GM18507 (cell line): ENCODE measurements at places on chromosomes 3 and 15.
A peak's percentile ranks its signal among the peaks of the same experiment; 100 is the strongest.

DNA sequence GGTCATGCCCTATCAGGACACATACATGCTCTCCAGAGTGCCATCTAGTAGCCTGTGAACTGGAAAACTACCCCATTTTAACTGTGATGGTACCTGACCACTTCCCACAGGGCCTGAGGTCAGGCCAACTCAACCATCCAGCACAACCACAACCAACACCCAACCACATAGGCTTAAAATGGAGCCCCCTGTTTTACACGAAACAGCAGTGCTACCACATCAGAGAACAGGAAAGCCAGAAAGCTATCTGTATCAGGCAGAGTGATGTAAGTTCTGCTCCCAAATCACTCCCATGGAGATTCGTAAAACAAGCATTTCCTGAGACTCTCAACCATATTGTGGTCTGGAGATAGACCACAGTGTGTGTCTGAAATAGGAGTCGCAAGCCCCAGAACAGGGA lies 1017.3 kb upstream of the EPHA6 start:
- DNase-seq, result no peak

GRCh38 chr3:65706301-65706700 lies 332.4 kb downstream of the MAGI1 start:
- DNase-seq, result no peak

DNA sequence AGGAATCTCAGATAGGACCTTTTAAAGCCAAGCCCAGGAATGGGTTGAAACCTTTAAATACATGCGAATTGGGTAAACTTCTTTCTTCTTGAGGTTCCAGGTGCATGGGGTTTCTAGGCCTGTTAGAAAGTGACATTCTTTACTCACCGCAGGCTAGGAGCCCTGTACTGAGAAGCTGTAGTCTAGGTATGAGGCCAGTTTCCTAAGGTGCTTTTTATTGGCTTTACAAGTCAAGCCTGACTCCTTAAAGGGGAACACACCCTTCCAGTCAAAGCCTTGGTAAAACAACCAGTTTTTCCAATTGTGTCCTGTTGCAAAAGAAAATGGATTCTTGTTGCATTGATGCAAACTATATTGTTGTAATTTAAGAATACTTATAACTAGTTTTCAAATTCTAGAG lies 76.1 kb upstream of the ATP11B start:
- DNase-seq, result no peak

DNA sequence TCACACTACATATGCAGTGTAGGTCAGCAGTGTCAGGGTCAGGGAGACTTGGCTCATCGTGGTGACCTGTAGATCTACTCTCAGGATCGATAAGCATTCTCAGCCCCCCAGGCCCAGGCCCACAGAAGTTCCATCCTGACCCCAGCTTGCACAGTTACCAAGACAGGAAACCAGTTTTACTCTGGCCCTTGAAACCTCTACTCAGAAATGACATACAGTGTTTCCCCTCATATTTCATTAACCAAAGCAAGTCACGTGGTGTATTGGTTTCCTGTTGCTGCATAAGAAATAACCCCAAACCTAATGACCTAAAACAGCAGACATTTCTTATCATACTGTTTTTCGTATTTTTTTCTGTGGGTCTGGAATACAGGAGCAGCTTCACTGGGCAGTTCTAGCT lies 242.2 kb downstream of the SLCO3A1 start:
- DNase-seq, result peak; percentile 25

- DNase-seq, result no peak
Observed at GRCh38 chr15:91193378-91193720, 93.3 kb downstream of the SV2B start.

- DNase-seq, result no peak
Observed at GRCh38 chr15:81163961-81164800, 30.1 kb downstream of the CFAP161 start.

DNA sequence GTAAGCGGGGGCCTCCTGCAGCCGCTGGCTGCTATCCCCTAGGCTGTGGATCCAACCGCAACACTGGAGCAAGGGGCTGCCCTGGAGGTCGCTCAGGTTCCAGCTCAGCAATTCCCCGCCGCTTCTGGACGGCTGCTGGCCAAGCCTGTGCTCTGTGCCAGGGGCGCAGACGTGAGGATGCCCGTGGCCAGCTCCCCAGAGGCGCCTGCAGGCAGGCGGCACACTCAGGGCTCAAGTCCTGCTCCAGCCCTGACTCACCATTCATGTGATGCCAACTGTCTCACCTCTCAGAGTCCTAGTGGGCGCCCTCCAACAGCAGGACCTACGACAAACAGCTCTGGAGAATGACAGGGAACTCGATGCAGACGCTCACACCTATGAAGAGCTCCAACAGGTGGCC lies 31.6 kb downstream of the KLHL25 start:
- DNase-seq, result no peak

GRCh38 chr15:78004222-78004727 lies 73.2 kb downstream of the TBC1D2B start:
- DNase-seq, result no peak

- DNase-seq, result no peak
Observed at GRCh38 chr3:8070011-8070410, 431.6 kb upstream of the LMCD1 start.

GRCh38 chr3:48039487-48040190 lies 23.4 kb upstream of the MAP4 start:
- DNase-seq, result no peak

DNA sequence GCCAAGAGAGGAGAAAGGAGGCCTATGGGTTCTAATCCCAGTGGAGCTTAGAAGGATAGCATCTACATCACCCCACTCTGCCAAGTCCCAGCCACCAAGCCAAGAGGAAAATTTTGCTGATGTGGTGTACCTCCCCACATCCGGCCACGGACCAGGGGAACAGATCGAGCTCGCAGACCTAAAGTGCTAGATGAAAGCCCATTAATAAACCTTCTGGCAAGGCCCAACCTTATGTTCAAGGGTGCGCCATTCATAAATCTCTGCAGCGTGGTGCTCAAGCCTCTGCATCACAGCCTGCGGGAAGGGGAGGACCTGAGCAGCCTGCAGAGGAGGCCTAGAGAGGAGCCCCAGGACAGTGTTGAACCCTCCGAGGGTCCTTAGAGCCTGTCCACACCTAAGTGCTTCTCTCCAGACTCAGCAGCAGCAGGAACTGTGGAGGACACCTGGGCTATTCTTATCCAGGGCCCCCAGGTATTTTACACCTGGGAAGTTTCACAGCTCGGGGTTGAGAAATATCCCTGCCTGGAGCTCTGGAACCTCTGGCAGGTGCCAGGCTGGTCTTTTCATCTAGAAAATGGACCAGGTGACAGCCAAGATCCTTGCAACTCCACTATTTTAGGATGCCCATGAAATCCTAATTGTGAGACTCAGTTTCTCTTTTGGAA lies 68.0 kb downstream of the MRPL46 start:
- DNase-seq, result no peak
